ENCODE measurements at places on chromosomes 3 and 15.

DNA sequence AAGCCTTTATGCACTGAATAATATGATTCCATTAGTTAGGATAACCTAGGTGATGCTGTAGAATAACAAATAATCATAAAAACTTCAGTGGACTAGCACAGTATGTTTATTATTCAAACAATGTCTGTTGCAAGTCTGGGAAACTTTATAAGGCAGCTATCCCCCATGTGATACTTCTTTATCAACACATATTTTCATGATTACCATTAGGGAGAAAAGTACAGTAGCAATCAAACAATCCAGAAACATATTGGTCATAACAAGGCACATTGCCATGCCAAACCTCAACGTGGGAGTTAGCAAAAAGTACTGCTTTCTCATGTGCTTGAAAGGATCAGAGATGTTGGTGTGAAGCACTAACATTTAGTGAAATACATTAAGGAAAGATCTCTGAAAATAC lies 35.5 kb downstream of the EOMES start:
- DNase-seq: no peak

DNA sequence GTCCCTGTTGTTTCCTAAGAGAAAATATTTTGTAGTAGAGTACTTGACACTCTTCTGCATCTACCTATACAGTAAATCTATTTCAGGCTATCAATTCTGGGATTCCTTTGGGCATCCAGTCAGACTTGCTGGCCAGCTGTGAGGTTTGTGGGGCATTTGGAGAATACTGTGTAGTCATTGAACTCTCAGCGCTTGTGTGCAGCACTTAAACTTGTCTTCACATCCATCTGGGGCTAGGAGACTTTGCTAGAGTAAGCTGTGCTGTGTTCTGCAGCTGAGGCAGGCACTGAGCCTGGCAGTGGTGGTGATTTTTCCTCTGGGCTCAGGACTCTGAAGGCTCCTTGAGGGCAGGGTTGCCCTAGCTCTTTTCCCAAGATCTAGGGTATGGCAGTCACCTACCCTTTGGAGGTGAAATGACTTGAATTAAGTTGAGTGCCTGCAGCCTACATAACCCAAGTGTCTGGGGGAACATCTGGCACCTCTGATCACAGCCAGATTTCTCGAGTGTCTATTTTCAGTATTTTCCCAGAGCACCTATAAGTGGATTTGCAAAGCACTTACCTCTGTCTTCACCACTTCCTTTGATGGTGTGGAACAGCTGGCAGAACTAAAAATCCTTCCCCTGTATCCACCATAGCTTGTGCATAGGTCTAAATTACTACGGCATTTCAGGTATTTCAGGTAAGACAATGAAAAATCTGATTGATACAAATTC lies 19.3 kb downstream of the CLSTN2 start:
- no peak for DNase-seq

DNA sequence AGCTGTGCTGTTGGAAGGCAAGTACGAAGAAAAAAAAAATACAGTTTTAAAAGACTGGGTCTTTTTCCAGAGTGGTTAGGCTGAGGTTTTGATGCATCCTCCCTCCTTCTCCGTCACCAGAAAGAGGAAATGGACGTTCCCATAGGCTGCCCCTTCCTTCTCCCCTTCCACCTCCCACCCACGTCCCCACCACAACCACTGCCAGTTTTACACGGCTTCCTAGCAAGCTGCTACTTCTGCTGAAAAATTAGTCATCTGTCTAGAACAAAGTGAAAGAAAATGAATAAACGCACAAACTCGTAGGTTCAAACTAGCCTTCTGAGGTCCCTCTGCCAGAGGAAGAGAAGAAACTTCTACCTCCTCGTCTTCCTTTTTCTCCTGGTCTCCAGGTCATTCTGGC lies 71.6 kb upstream of the RPL35A start:
- no peak for DNase-seq

GRCh38 chr15:66080717-66081398 lies 172.7 kb downstream of the MEGF11 start:
- DNase-seq: no peak

GRCh38 chr15:74723754-74724334 lies 1.5 kb downstream of the CYP1A1 start:
- DNase-seq: no peak

GRCh38 chr15:68465861-68466560 lies 34.0 kb upstream of the ITGA11 start:
- no peak for DNase-seq

- DNase-seq: no peak
Measured at GRCh38 chr15:60483042-60483441, 4.1 kb upstream of the ICE2 start.

DNA sequence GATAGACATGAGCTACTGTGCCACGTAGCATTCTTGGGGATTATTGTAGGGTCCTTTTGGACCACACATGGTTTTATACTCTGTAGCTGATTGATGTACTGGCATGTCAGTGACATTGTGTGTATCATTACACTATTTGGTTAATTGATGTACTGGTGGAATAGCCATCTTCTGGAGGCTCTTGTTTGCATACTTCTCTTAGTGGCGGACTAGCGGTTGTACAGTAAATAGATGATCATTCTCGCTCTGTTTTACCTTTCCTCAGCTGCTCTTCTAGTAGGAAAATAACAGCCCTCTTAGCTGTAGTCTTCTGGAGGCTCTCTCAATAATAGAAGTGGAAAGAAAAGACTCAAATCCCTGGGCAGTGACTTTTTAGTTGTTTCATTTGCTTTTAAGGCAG lies 24.8 kb downstream of the IGF1R start:
- DNase-seq: no peak

DNA sequence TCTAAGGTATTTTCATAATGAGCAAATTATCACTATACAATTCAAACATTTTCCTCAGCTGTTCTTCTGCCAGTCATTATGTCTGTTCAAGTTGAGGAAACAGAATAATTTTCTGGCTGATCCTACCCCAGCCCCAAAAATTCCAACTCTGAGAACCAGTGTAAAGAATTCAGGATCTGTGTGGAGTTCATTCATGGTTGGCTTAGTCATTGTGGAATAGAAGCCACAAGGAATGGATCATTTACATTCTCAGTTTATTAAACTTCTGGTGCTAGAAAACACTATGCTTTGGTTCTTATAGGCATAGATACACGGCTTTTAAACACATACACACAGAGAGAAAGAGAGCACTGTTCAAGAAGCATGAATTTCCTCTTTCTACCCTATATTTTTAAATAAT lies 134.6 kb downstream of the CMSS1 start:
- no peak for DNase-seq

DNA sequence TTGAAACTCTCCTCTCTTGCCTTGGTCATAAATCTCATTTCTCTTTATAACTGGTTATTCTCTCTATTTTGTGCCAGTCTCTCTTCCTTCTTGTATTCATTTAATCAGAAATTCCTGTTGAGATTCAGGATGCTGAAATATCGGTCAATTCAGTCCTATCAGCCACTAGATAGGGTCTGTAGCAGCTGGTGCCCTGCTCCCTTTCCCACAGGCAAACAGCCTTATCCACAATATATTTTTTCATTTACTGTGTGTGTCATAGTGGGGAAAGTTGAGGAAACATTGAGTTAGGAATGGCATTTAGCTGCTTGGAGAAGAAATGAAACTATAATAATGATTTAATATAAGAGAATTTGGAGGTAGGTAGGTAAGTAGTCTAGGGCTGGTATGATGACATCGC lies 146.3 kb downstream of the RBPMS2 start:
- DNase-seq: no peak

DNA sequence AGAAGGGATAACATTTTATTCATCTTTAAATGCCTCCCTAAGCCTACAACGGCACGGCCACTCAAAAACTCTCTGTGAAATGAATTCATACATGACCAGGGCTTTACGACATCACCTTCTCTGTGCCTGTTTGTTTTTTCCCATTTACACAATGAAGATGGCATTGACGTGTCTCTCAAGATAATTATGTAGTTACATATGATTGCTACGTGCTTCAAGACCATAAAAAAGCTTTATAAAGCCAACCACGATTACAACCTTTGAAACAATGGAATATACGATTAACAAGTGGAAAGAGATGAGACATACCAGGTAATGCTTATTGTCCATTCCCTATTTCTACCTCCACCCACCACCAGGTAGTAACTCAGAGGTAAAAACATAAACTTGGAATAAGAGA lies 168.4 kb downstream of the P3H2 start:
- no peak for DNase-seq

DNA sequence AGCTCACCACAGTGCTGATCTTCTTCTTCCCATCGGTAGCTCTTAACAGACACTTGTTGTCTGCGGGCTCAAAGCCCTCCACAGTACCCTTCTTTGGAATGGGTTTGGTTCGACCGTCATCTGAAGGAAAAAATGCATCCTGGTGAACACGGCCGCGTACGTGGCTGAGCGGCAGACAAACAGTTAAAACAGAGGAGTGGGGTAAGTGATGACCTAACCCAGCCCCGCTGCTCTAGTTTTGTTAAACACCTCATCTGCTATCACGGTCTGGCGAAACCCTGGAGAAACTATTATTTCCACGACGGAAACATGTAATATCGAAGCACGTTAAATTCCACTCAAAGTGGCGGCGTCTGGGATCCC lies 725 bp downstream of the SRP14 start:
- DNase-seq: no peak

DNA sequence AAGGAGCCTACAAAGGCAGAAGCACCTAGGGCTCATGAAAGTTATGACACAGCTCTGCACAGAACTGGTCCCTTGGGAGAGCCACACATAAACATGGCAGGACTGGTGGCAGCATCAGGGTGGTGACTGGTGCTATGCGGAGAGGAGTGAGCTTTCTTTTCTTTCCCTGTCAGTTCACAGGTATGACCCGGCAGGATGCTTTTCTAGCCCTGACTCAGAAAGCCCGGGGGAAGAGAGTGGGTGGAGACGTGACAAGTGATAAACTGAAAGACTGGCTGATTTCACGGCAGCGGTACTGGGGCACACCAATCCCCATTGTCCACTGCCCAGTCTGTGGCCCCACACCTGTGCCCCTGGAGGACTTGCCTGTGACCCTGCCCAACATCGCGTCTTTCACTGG lies 103.0 kb downstream of the LARS2 start:
- no peak for DNase-seq

DNA sequence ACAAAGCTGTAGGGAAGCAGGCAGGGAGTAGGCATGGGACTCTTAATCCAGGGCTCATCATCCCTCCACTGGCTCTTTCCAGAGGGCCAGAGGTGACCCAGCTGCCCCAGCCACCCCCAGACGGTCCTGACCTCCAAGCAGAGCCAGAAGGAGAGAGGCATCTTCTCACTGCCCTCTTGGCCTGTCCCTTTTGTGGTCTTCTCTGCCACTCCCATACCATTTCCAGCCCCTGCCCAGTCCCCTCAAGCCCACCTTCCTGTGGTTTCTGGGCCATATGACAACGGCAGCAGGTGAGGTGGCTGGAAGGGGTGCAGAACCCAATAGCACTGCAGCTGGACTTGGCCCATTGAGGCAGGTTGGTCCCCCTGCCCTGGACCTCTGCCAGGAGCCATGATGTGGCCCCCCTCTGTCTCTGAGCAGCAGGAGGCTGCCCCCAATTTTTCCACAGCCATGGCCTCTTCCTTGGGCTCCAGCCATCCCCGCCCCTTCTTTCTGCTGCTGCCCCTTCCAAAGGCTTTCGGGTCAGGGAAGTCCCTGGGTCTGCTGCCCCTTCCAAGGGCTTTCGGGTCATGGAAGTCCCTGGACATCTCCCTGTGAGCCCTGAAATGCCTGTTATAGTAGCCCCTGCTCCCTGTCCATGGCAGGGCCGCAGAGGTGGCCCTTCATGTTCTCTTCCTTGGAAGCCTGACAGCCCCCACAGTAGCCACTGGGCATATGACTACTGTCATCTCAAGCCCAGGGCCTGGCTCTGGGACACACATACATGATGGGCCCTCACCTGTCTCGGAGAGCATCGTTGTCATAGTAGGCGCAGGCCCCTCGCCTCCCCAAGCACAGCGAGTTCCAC lies 39.5 kb upstream of the RAB6B start:
- no peak for DNase-seq

DNA sequence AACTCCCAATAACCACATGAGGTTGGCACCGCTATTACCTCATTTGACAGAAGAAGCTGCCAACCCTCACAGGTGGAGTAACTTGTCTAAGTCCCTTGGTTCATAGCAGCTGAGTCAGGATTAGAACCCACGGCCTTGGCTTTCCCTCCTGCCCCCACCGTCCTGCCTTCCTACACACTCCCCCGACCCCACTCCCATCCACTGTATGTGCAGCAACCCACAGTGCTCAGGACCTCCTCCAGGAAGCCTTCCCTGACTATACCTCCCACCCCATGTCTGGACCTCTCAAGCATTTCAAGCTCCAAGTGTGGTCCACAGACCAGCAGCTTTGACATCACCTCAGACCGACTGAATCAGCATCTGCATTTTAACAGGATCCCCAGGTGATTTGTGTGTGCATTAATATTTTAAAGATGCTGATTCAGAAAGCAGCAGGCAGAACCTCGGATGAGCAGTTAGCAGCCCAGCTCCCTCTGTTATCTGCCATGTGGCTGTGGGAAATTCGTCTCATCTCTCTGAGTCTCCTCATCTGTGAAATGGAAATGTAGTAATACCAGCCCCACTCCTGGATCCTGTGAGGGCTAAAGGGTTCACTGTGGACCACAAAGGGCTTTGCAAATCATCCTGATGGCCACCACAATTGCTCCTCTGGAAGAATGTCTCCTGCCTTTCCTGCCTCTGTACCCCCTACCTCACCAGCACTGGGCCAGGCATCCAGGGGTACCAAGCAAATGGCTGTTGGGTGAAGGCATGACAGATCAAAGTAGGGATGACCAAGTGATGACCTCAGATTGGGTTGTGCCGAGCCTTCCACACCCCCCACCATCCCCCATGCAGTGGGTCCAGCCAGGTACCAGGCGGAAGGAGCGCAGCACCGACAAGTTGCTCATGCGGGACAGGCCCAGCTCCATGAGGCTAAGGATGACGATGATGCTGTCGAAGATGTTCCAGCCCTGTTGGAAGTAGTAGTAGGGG lies 62.7 kb downstream of the SCN5A start:
- DNase-seq: no peak

DNA sequence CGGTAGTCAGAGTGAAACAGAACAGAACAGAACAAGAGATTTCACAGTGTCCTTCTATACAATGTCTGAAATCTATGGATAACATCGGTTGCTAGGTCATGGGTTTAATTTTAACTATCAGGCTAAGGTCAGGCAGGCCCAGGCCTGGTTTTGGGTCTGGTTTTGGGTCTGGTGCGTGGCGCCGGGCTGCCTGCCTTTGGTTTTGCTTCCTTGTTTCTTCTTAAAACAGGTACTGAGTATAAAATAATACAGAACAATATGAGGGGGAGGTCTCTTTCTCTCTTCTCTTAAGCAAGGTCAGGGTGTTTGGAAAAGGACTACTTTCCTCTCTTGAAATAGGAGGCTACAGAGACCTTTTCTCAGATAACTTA lies 1.4 kb downstream of the AEN start:
- DNase-seq: no peak

Measured in activated naive CD4-positive, alpha-beta T cell (primary cell).